ENCODE measurements at places on chromosomes 4 and X.

DNA sequence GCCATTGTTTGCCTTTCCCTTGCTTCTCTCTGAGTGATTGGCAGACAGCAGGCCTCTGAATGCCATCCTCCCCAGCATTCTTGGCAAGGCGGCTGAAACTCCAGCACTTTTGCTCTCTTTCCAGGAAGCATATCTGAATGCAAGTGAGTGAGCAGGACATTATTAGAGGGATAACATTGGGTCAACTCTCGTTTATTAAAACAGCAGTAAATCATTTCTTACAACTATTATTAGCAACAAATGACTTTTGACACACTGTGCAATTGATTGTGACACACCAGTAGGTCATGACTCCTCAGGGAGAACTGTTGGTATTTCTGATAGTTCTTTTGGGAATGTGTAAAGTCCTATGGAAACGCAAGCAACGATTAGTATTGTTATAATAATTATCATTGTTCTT is 103.8 kb downstream of the EFNB1 start:
- H3K27me3 ChIP-seq = no peaks in the 10 kb centered on the region
- no peaks in the 10 kb centered on the region for H3K36me3 ChIP-seq
- DNase-seq = no peak
- H3K4me3 ChIP-seq = no peak overlapping the region
- H3K4me1 ChIP-seq = no peaks in the 10 kb centered on the region

GRCh38 chr4:119726505-119726904 is 97.9 kb upstream of the PDE5A start:
- DNase-seq = no peak
- H3K36me3 ChIP-seq = no peaks in the 10 kb centered on the region
- no peaks in the 10 kb centered on the region for H3K4me1 ChIP-seq
- H3K27me3 ChIP-seq = no peaks in the 10 kb centered on the region

- H3K4me3 ChIP-seq = no peak overlapping the region
- no peaks in the 10 kb centered on the region for H3K4me1 ChIP-seq
- H3K27ac ChIP-seq = no peak overlapping the region
- DNase-seq = no peak
Observed at GRCh38 chrX:131958724-131959123, 64.4 kb upstream of the STK26 start.

GRCh38 chr4:1802151-1802715 is 9.1 kb downstream of the FGFR3 start:
- peaks cover 8% of the 10 kb centered on the region for H3K4me1 ChIP-seq
- no peak overlapping the region for H3K27ac ChIP-seq
- no peak overlapping the region for H3K4me3 ChIP-seq
- H3K36me3 ChIP-seq = peaks cover 13% of the 10 kb centered on the region
- H3K27me3 ChIP-seq = no peaks in the 10 kb centered on the region

DNA sequence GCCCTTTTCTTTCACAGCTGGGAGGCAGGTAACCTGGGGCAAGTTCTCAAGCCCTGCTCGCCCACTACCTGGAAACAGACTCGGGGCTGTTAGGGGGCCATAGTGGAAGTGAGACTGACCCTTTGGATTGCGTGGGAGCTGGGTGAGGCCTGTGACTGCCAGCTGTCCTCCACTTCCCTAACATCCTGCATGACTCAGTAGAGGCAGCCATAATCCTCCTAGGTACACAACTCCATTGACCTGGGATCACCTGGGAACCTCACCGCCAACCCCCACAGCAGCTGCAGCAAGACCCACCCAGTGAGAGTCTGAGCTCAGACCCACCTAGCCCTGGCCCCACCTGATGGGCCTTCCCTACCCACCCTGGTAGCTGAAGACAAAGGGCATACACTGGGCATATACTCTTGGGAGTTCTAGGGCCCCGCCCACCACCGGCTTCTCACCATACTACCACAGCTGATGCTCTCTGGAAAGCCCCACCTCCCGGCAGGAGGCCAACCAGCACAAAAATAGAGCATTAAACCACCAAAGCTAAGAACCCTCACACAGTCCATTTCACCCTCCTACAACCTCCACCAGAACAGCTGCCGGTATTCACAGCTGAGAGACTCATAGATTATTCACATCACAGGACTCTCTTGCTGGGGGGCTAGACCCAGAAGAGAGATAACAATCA is 61.1 kb upstream of the DCTD start:
- no peak for DNase-seq
- H3K4me1 ChIP-seq = no peaks in the 10 kb centered on the region
- no peak overlapping the region for H3K27ac ChIP-seq
- H3K27me3 ChIP-seq = no peaks in the 10 kb centered on the region
- H3K36me3 ChIP-seq = no peaks in the 10 kb centered on the region

DNA sequence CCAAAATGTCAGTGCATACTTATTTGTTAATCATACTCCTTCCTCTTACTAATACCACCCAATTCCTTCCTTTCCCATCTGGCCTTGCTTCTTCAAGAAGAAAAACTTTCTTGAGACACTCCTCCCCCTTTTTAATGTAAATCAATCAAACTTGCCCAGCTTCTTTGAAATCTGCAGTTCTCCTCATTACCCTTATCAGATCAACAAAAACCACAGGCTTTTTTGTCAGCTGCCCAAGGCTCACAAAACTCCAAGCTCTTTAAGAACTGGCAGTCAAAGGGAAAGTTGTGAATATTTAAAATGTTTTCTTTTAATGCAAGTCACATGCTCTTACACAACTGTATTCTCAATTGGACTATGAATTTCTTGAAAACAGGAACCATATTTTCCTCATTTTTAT is 11.3 kb upstream of the MYOZ2 start:
- H3K36me3 ChIP-seq = no peaks in the 10 kb centered on the region
- DNase-seq = no peak
- no peaks in the 10 kb centered on the region for H3K4me1 ChIP-seq

GRCh38 chr4:170248576-170248975 is 158.8 kb upstream of the AADAT start:
- no peaks in the 10 kb centered on the region for H3K27me3 ChIP-seq
- peaks cover 5% of the 10 kb centered on the region for H3K4me1 ChIP-seq
- no peak overlapping the region for H3K27ac ChIP-seq
- no peaks in the 10 kb centered on the region for H3K36me3 ChIP-seq
- H3K4me3 ChIP-seq = no peak overlapping the region

DNA sequence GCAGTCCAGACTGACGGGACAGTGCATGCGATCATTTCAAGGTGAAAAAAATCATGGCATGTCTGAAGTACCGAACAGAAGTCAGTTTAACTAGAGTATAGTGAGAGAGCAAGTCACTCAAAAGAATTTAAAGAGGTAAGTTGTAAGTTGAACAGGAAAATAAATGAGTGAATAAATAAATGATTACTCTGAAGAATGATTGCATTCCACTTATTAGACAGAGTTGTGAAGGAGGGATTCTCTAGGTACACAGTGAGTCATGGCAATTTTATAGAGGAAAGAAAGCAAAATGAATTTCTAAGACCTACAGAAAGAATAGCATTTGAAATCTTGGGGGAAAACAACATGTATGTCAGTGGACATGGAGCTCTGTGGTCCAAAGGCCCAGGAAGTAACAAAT is 37.1 kb upstream of the SLC7A11 start:
- H3K27ac ChIP-seq = no peak overlapping the region
- no peak for DNase-seq
- no peaks in the 10 kb centered on the region for H3K4me1 ChIP-seq
- no peak overlapping the region for H3K4me3 ChIP-seq
- H3K27me3 ChIP-seq = no peaks in the 10 kb centered on the region
- no peaks in the 10 kb centered on the region for H3K36me3 ChIP-seq
